ENCODE measurements at places on chromosomes 3 and 15.

- no peak for DNase-seq
Measured at GRCh38 chr15:63874616-63875015, 40.9 kb upstream of the HERC1 start.

DNA sequence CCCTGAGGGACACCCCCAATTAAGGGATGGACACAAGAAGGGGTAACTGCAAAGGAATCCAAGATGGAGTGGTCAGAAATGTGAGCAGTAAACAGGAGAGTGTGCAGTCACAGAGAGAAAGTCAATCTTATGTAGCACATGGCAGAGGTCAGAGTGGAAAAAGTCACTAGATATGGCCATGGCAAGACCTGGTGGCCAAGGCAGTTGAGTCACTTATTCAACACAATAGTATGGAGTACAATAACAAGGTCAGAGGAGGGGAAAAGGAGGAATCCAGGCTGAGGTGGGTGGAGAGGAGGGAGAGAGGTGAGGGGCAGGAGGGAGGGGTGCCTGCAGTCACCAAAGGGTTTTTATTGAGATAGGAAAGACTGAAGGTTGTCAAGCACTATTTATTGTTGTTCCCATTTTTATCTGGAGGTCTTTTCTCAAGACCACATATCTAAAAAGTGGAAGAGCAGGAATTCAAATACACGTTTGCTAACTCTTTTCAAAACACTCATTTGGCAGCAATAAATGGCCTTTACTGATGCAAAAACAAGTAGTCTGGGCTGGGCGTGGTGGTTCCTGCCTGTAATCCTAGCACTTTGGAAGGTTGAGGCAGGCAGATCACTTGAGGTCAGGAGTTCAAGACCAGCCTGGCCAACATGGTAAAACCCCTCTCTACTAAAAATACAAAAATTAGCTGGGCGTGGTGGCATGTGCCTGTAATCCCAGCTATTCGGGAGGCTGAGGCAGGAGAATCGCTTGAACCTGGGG lies 53.3 kb upstream of the ARHGEF3 start:
- no peak for DNase-seq

DNA sequence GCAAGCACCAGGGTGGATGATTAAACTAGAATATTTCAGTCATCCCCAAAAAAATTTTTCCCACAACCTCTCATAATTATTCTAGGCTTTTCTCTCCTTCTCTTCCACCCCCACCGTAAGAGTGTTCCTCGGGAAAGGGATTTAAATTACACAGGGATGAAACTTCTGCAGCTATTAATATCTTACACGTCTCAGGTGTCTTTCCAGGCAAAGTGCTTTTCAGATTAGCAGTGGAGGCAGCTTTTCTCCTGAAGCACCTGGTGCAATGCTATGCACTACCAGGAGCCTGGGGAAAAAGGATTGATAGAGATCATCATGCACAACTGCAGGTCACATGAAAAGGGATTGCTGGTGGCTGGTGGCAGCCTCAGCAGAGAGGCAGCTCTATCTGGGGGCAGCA lies 250.4 kb downstream of the NTRK3 start:
- no peak for DNase-seq

DNA sequence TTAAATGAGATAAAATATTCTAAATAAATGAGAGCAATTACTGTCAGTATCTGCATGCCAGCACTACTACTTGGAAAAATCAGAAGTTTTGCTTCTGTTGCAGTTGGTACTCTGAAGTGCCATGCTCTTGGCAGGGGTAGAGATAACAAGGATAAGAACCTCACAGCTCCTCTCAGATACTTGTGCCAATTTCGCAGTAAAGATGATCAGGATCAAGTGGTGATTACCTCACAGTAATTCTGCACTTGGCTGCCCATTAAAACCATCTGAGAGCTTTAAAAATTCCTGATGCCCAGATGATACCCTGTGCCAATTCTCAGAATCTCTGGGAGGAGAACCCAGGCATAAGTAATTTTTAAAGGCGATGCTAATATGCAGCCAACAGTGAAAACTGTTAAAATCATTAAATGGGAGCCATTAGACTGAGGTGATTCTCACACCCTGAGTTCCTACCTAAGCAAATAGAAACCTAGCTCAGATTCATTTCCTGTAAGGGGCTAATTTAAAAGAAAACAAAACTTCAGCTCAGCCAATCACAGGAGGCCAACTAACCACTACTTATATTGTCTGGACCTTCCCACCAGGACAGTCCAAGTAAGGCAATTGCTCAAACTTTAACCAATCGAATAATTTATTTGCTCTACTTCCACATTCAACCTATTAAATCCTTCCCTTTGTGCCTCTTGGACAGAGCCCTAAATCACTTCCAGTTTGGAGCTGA lies 171.2 kb downstream of the KCNMB2 start:
- no peak for DNase-seq

DNA sequence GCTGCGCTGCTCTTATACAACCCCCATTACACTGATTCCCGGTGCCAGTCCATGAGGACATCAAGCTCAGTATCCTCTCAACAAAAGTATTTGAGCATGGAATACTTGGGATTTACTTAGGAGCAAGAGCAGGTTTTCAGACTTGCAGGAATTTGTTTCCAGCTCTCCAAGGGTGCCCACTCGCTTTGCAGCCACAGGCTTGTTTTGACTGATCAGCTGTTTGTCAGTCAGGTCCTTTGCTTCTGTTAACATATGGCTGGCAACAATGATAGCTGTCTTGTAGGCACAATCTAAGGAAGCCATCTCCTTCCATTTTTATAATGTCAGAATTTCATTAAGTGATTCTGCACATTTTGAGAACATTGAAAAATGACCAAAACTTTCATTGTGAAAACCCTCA lies 38.2 kb upstream of the MCF2L2 start:
- no peak for DNase-seq

- no peak for DNase-seq
Measured at GRCh38 chr15:49135911-49136310, 19.5 kb downstream of the COPS2 start.

DNA sequence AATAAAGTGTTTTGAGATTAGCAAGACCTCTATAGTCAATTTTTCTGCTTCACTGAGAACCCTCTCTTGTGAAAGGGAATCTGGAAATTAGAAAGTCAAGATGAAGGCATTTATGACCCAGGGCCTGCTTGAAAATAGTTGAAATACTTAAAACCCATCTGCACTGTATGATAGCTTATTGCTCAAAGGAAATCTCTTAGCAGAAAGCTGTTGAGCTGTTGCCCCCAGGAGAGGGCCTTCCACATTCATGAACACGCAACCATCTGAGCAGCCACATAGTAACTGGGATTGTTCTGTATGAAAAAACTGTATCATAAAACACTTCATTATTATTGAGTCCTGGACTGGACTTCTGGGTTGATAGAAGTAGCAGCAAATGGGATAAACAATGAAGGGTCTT lies 106.4 kb upstream of the PTX3 start:
- no peak for DNase-seq

DNA sequence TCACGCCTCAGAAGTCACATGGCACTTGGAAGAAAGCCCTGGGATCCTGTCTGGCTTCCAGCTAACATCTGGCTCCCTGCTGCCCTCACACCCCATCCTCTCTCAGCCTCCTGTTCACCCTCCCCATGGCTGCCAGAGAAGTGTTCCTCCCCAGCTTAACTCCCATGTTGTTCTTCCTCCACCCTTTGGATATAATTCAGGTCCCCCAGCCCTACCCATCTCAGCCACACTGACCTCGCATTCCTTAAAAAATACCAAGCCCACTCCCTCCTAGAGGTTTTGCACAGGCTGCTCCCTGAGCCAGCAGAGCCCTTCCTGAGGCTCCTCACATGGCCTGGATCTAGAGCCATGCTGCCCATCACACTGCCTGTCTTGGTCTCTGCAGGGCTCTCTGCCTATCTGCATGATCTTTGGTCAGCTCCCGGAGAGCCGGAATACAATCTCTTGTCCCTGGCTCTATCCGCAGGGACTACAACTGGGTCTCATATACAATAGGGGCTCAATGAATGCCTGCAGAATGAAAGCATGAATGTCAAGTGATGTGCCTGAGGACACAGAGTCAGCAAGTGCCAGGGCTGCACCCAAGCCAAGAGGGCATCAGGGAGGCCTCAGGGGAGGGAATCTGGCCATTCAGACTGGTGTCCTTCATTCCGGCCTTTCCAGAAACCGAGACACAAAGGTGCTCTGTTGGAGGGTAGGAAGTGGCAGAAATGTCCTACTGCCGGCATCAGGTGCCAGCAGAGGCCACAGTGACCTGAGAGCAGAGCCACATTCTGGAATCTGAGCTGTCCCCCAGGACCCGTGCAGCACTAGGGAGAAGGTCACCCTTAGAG lies 3.8 kb upstream of the TKT start:
- DNase-seq, result no peak

GRCh38 chr15:67828278-67828968 lies 3.1 kb downstream of the SKOR1 start:
- DNase-seq, result no peak

- no peak for DNase-seq
Measured at GRCh38 chr3:7924228-7924627, 577.4 kb upstream of the LMCD1 start.

- no peak for DNase-seq
Measured at GRCh38 chr15:73367624-73368300, 996 bp downstream of the HCN4 start.

GRCh38 chr3:57006949-57007419 lies 53.5 kb upstream of the SPATA12 start:
- DNase-seq, result no peak

GRCh38 chr3:189909573-189909972 lies 211.1 kb downstream of the P3H2 start:
- DNase-seq, result no peak

DNA sequence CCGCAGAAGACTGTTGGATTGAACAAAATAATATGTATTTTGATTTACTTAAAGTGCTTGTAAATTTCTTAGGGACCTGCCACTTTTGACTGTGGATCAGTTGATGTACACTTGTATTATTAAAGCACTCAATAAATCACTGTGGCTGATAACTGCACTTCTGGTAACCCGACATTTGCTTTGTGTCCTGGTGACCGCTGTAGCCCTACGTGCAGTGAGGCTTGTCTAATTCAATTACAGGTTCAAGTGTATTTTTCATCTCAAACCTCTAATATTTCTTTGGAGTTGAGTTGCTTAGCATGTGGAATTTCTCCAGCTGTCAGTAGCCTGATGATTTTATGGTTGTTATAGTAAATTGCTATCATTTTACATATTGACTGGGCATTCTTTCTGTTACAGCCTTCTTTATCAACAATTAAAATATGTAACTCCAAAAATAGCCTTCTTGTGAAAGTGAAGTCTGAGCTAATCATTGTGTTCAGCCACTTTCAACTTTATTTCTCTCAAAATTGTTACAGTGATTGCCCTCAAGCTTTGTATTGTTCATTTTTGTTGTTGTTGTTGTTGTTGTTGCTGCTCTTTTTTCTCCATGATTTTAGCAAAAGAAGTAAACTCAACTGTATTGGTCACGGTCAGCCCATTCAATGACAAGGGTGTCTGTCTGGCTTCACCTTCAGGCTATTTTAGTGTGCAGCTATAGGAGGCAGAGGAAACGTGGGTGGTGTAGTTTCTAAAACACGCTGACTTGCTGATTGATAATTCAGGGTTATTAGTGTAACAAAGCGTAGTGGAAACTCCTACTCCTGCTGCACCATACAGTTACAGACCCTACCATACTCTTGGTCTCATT lies 215.1 kb upstream of the UBE2E1 start:
- no peak for DNase-seq

GRCh38 chr3:8712045-8712907 lies 21.3 kb upstream of the CAV3 start:
- DNase-seq, result no peak

DNA sequence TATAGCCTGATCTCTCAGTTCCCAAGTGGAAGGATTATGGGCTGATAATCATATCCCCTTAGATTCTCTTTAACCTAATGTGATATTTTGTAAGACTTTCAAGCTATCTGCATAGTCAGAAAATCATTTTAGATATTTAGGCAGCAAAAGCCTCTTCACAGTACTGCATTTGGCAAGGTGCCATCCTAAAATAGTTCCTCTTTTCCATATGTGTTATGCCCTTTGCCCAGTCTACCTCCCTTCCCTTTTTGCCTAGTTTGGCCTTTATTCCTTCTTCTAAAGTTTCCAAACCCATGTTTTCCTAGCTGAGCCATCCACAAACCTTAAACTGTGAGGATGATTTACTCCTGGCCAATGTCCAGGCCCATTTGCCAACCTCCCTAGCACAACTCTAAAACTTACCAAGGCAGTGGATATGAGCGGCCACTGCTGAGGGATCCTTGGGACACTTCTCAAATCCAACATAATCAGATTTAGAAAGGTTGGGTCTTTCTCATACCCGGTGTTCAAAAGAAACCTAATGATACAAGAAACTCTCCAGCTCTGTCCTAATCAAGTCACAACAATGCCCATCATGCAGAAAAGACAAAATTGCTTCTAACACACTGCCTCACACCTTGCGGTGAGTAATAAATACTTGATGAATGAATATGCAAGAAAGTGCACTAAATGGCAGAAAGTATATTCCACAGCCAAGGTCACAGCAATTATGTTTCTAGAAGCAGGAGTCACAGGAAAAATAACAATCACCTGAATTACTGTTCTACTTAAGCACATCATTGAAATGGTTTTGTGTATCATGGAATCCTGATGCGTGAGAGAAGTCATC lies 493.9 kb downstream of the NLGN1 start:
- no peak for DNase-seq

DNA sequence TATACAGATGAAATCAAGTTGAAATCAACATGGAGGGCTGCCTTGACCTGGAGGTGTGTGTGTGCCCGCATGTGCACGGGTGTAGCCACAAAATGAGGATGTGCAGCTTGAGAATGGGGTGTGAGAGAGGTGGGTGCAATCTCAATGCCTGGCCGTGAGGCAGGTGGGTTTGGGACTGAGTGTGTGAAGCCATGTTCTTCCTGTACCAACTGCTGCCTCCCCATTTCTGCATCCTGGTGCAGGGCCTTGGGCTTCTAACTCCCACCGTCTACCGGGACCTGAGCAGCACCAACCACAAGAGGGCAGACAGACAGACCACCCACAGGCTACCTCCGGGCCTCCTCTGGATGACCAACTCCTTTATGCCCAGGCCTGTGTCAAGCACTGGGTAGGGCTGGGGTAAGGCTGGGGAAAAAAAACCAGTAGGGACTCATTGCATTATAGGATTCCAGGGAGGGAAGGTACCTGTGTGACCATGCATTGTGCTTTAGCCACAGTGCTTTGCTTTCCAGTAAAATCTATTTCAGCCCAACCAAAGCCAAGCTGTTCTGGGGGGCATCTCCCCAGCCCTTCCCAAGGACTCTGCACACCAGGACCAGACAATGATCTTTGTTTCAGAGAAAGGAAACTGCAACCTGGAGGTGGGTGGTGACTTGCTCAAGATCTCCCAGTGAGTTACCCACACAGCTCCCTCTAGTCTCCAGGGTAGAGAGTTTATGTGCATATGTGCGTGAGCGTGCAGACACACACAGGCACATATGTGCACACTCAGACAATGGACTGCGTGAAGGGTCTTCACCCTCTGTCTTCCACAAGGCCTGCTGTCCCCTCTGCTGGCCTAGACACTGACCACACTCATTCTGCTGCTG lies 162.2 kb upstream of the TLE3 start:
- no peak for DNase-seq
